ENCODE measurements at places on chromosomes 5 and 9. TPM values are rescaled to one million over a fixed set of nuclear protein-coding genes. Genes with fewer than 3 reads are reported as not detected.
A peak's percentile ranks its signal among the peaks of the same experiment; 100 is the strongest.

DNA sequence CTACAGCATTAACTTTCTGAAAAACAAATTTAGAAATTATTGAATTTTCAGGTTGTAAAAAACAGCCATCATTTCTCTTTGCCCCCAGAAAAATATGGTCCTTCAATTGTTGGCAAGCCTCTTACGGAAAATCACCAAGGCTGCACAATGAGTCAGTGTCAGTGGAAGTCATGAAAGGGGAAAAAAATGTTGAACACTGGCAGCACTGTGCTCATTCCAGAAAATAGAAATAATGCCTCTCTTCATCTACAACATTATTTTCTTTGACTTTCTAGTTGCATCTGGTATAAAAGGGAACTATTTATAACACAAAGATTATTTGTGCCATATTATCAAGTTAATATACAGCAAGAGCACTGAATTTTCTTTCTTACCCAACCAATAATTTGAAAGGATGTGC lies 26.7 kb upstream of the STK32A start:
- DNase-seq, result peak; percentile 29

- peak; percentile 30 for DNase-seq
Observed at GRCh38 chr9:4832786-4833579, 40.2 kb downstream of the RCL1 start.

DNA sequence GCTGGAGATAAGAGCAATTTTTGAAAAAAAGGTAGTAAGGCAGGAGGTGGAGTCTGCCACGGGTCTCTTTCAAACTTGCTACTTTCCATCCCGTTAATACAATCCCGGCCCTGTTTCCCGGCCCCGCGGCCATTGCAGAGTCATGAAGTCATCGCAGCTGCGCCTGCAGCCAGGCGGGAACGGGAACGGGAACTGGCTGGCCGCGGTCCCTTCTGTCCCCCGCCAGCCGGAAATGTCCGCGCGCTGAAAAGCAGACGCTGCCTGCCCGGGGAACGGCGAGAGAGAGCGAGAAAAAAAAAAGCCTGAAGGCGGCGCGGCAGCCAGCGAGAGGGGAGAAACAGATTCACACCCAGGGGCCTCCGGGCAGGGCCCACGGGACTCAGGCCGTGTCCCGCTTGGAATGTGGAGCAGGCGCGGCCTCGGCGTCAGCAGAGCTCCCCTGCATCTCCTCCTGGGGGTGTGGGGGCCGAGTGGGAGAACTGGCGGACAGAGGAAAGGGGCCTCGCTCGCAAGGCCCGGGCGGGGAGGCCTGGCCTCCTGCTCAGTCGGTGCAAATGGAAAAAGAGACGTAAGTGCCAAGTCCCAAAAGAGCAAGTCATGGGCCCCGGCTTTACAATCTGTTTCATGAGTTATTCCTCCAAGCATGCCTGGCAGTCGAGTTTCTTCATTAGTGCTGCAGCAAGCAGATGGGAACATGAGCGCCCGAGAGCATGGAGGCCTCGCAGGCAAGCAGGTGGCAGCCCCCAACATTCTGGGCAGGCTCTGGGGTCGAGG lies 201.2 kb upstream of the GAS1 start:
- peak; percentile 96 for DNase-seq

- DNase-seq, result no peak
Observed at GRCh38 chr9:130124085-130124860, 47.9 kb upstream of the NCS1 start.

GRCh38 chr5:158951436-158952247 lies 148.1 kb downstream of the EBF1 start:
- no peak for DNase-seq

GRCh38 chr9:80059979-80060378 lies 488.2 kb downstream of the TLE4 start:
- no peak for DNase-seq

The NUTM2F gene
- not detected for polyA plus RNA-seq

DNA sequence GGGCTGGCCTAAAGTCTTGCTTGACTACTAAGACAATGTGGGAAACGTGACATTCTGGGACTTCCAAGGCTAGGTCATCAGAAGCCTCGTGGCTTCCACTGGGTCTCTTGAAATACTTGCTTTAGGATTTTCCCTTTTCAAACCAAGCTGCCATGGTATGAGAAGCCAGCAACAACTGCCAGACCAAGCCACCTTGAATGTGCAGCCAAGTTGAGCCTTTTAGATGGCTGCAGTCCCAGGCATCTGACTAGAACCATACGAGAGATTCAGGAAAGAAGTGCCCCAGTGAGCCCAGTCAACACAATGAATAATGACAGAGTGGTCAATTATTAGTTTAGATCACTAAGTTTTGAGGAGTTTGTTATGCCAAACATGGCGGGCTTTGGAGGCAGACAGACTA lies 143.3 kb downstream of the SLF1 start:
- DNase-seq, result no peak

GRCh38 chr9:98099346-98099745 lies 19.7 kb downstream of the TRIM14 start:
- DNase-seq, result no peak

GRCh38 chr5:6568383-6568782 lies 64.5 kb downstream of the NSUN2 start:
- DNase-seq, result no peak

Measured in hindlimb muscle (tissue), 1 donor.